Cortex of kidney (tissue), 1 donor: ENCODE measurements at places on chromosomes 3 and 15.

GRCh38 chr3:138437281-138437680 lies 2.9 kb downstream of the ESYT3 start:
- no peak for DNase-seq

DNA sequence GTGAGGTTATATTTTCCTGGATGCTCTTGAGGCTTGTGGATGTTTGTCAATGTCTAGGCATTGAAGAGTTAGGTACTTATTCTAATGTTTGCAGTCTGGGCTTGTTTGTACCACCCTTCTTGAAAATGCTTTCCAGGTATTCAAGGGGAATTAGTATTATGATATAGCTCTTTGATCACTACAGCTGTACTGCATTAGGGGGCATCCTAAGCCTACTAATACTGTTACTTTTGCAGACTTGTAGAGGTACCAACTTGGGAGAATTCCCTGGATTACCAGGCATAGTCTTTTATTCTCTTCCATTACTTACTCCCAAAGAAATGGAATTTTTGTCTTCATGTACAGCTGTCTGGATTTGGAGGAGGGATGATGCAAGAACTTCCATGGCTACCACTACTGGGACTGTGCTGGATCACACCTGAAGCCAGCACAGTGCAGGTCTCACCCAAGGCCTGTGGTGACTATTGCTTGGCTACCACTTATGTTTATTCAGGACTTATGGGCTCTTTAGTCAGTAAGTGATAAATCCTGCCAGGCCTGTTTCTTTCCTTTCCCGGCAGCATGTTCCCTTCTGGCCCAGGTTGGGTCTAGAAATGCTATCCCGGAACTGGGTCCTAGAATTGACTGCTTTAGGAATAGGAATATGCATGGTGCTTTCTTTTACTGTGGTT lies 402.9 kb downstream of the IL20RB start:
- no peak for DNase-seq

DNA sequence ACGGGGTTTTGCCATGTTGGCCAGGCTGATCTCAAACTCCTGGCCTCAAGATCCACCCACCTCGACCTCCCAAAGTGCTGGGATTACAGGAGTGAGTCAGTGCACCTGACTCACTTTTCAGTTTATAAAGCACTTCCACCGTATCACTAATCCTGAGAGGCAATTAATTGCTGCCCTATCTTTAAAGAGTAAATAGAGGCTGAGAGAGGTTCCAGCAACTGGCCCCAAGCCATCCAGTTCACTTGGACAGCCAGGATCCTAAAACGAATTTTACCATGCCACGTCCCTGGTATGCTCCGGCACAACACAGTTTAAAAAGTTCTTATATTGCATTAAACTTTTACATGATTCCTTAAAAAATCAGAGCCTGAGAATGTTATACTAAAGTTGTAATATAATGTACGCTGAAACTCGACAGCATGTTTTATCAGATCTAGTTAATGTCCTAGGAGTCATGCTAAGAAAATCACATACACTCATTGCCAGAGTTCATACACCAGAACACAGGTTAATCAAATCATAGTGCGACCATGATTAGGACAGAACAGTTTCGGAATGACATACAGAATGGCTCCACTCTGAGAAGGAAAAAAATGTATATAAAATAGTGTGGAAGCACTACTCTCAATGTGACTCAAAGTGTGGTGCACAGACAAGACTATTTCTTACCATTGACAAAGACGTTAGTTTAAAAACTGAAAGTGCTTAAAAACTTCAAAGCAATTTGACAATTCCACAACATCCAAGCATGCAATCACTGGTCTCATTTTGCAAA lies 125.4 kb downstream of the ULK4 start:
- no peak for DNase-seq

GRCh38 chr3:120092474-120092873 lies 1.8 kb downstream of the GSK3B start:
- DNase-seq = no peak

DNA sequence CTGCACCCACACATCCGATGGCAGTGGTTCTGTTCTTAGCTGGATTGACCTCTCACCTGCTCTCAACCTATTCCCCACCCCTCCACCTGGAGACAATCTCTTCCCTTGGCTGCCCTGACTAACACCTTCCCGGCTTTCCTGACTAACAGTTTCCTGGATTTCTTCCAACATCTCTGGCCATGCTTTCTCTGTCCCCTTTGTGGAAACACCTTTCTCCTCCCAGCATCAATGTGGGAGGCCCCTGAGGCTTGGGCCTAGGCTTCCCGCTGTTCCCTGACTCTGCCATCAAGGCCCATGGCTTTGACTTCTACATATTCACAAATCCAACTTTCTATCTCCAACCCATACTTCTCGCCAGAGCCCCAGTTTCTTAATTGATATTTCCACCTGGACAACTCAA lies 142.8 kb upstream of the ATP2B2 start:
- DNase-seq = no peak

DNA sequence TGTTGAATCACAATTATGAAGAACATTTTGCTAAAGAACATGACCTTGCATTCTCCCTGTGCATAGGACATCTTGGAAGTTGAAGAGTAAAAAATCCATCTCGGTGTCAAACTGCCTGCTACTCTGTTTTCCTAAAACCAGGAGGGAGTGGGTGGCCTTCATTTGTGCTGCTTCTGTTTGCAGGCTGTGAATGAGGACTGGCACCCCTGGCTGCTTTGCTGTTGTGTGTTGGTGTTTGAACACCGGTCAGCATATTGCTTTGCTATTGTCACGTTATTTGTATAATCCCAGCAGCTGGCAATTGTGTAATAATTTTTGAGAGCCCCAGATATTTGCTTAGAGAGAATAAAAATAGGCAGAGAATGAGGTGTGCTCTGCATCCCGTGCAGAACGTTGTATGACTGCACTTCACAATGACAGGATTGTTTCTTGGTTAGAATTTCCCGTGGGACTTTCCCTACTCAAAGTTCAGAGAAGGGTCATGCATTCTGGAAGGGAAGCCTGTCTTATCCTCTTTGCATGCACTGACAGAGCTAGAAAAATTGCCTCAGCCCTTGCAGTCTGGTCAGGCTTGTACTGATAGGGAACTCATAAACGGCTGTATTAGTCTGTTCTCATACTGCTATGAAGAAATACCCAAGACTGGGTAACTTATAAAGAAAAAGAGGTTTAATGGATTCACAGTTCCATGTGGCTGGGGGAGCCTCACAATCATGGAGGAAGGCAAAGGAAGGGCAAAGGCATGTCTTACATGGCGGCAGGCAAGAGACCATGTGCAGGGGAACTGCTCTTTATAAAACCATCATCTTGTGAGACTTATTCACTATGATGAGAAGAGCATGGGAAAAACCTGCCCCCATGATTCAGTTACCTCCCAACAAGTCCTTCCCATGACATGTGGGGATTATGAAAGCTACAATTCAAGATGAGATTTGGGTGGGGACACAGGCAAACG lies 16.3 kb downstream of the SV2B start:
- DNase-seq = no peak

DNA sequence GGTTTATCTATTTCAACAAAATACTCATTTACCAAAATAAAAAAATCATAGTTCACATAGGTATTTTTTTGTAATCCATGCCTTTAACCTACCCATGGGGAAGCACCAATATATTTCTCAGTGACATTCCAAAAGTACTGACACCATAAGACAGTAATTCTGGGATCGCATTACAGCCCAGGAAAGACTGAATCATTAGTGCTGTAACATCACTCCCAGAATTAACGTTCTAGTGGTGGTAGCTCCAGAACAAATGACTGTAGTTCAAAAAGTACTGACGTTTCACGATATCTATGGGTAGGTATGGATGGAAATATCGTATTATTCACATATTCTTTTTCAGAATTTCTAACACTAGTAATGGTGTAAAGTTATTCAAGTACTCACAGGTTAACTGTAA lies 54.3 kb upstream of the NEK10 start:
- no peak for DNase-seq

DNA sequence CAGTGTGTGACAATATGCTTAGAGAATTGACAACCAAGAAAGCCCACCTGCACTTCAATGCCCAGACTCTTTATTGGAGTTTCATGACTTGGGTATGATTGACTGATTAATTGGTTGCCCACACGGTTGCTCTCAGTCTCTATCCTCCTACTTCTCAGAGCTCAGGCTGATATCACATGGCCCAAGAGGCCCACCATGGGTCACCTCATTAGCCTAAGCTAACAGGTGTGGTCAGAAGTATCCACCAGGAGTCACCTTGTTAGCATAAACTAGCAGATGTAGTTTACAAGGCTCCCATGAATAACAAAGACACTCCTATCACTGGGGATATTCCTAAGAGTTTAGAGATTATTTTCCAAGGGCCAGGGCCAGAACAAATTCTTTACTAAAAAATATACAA lies 120.2 kb upstream of the MBNL1 start:
- DNase-seq = no peak

- no peak for DNase-seq
Observed at GRCh38 chr15:51708013-51708412, 26.7 kb downstream of the SCG3 start.

GRCh38 chr3:31670136-31670535 lies 137.4 kb downstream of the STT3B start:
- DNase-seq = no peak

DNA sequence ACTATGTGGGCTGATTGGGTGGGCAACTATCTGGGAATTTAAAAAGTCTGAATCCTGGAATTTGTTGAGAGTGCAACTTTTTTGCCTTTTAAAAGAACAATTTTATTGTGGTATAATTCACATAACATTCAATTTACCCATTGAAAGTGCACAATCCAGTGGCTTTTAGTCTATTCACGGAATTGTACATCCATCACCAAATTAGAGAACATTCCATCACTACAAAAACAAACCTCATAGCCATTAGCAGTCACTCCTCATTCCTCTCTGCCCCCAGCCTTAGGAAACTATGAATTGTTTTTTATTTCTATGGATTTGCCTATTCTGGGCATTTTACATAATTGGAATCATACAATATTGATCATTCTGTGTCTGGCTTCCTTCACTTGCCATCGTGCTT lies 101.8 kb upstream of the ALDH1A3 start:
- DNase-seq = no peak

DNA sequence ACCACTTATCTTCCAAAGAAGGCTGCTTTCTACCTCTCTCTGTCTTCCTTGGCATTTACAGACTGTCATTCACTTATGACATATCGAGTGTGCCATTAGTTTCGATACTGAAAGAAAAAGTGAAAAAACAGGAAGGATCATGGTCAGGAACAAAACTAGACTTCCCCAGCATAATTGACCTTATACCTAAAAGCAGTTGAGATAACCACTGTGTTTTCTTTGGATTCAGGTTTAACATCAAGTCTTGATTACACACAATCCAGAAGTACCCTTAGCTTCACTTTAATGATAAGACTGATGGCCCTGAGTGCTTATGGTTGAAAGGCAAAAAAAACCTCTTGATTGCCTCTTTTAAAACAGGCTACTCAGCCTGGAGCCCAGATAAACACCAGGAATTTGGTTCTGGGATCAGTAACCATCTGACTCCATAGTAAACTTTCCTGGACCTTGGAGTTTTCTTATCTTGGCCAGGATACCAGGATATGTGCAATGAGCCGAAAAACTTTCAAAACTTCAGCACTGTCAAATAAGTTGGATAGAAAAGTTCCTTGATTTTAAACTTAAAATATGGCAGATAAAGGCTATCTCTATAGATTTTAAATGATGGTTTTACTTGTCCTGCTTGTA lies 5.0 kb upstream of the UACA start:
- no peak for DNase-seq

DNA sequence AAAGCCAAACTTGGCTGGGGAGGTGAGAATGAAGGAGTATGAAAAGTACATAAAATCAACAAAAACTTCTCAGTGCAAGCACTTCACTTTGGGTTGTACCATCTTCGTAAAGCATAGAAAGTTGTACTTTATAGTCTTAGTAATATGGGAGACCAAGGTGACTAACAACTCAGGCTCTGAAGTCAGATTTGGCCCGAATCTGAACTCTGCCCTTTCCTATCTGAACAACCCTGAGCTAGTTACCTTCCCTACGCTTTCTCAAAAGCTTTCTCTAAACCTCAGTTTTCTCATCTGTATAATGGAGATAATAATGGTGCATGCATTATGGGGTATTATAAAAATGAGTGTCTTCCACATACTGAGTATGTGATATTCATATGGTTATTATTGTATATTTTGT lies 285.4 kb upstream of the UMPS start:
- DNase-seq = no peak

DNA sequence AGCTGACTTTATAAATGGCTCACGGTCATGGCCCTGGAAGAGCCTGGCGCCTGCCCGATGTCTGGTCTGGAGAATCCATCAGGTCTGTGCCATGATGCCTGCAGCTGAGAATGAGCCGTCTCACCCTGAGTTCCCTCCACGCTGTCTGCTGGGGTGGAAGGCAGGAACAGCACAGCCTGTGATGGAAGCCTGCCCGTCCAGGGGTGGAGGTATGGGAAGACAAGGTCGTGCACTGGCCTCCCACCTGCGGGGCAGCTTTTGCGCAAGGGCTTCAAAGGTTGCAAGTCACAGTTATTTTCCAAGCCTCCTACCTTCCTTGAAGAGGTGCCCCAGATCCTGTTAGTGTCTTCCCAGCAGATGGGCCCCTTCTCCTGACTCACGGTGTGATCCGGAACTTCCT lies 275.5 kb downstream of the FAM43A start:
- no peak for DNase-seq

DNA sequence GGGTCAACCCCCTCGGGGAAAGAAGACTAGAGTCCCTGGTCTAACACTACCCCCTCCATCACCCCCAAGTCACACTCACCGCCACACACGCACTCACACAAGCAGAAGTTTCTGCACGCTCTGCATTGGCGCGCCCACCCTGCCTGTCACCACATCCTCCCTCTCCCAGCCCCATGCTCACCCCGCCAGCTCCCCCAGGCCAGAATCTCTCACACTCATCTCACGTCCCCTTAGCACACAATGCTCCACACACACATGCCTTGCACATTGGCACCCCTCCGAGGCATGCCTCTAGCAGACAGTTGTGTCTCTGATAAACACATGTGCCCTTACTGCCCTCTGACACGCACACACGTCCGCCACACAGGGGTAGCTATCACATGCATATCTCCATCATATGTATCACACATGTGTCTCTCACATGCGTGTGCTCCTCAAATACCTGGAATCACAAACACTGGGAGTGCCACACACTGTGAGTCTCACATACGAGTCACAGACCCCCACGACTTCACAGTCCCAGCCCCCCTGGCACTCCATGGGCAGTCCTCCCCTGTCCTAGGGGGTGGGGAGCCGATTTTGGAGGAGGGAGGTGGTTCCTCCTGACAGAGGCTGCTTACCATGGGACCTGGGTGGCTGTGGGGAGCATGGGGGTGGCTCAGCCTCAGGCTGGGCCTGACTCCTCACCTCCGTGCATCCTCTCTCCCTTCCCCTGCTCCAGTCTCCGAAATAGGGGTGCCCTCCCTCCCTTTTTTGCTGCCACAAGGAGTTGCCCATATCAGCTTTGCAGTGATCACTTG lies 898 bp downstream of the FBLN2 start:
- DNase-seq = no peak
